NCI-H1417 (cell line): ENCODE measurements at places on chromosomes 4 and X.
A peak's percentile ranks its signal among the peaks of the same experiment; 100 is the strongest.

DNA sequence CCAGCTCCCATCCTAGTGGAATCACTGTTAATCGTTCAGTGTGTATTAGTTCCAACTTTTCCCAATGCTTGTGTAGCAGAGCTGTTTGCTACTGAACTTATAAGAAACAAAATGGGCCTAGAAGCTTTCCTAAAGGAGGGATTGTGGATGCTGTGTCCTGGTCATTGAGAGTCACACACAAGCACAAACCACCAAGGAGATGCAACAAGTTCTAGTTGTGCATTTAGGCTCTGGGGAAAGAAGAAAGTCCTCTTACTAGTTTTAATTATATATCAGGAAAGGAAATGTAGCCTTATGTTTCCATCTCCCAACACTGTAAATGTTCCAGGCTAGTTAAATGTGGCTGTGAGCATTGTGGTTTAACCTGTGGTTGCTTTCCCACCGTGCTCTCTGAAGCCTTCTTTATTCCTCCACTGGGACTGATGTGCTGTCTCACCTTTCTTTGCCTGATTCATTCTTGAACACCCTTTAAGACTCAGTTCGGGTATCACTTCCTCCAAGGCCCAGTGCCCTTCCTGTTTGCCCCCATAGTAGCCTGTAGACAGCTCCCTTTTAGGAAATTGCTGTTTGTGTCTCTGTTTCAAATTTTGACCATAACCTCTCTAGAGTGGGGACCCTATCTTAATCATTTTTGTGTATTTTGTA lies 34.3 kb downstream of the ATP10D start:
- DNase-seq, result no peak

GRCh38 chr4:68175562-68176155 lies 46.0 kb upstream of the TMPRSS11F start:
- peak; percentile 84 for DNase-seq

- DNase-seq, result peak; percentile 37
Measured at GRCh38 chr4:165877286-165877685, 4.2 kb downstream of the TLL1 start.

DNA sequence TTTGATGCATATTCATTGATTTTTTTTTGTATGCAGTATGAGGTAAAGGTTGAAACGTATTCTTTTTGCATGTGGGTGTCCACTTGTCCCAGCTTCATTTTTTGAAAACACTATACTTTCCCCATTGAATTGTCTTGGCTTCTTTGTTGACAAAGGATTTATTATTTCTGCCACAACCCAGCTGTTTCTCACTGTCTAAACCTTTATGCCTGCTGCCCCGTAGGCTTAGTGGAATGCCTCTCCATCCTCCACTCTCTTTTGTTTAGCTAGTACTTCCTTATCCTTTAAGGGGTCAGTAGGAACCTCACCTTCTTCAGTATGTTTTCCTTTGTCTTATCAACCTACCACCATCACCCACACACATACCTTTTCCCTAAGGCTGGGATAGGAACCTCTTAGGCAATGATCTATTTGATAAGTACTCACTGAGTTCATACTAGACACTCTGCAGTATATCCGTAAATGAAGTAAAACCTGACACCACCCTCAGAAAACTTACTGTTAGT lies 8.5 kb downstream of the FMR1 start:
- no peak for DNase-seq

GRCh38 chr4:2963966-2964471 lies 648 bp downstream of the GRK4 start:
- DNase-seq, result no peak

DNA sequence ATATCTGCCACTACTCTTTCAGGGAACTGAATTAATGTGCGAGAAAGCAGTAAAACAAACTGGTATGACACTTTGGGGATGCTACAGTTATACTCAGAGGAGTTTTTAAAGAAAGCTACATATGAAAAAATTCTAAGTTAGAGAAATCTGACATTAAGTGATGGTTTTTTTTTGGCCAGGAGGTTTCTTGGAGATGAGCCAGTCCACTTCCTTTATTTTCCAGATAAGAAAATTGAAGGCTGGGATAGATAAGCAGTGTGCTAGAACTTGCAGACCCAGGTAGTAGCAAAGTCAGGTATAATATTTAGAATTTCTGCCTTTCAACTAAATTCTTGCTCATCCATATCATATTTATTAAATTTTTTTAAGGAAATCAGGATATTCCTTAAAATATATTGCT lies 106.8 kb downstream of the FAT4 start:
- DNase-seq, result no peak

DNA sequence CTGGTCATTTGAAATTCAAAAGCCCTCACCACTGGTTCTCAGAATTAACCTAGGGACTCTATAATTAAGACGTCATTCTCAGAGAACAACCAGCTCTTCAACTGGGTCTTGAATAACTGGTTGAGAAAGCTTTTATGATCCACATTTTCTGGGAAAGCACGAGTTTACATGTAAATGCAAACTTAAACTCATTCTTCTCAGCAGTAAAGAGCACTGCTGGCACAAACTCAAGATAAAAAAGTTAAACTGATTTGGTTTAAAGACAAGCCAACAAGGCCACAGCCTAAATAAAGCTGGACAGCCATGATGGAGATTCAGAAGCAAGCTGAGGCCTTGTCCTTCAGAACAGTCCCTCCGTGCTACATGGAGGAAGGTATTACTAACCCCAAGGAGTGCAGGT lies 13.2 kb downstream of the BST1 start:
- DNase-seq, result no peak

DNA sequence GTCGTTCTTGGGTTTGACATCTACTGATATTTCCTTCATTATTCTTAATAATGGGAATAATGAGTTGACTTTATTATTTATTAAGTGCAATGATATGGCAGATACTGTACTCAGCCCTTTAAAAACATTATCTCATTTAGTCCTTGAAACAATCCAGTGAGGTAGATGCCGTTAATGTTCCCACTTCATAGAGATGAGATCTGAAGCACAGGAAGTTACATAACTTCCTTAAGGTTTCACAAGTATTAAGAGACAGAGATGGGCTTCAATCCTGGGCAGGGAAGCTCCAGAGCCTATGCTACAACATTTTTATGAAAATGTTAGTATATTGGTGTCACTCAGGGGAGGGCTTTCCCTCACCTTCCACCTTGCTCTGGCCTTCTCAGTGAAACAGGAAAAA lies 9.7 kb upstream of the KLHL13 start:
- DNase-seq, result no peak

GRCh38 chr4:179114615-179115014 lies 1672.4 kb upstream of the AGA start:
- DNase-seq, result no peak

DNA sequence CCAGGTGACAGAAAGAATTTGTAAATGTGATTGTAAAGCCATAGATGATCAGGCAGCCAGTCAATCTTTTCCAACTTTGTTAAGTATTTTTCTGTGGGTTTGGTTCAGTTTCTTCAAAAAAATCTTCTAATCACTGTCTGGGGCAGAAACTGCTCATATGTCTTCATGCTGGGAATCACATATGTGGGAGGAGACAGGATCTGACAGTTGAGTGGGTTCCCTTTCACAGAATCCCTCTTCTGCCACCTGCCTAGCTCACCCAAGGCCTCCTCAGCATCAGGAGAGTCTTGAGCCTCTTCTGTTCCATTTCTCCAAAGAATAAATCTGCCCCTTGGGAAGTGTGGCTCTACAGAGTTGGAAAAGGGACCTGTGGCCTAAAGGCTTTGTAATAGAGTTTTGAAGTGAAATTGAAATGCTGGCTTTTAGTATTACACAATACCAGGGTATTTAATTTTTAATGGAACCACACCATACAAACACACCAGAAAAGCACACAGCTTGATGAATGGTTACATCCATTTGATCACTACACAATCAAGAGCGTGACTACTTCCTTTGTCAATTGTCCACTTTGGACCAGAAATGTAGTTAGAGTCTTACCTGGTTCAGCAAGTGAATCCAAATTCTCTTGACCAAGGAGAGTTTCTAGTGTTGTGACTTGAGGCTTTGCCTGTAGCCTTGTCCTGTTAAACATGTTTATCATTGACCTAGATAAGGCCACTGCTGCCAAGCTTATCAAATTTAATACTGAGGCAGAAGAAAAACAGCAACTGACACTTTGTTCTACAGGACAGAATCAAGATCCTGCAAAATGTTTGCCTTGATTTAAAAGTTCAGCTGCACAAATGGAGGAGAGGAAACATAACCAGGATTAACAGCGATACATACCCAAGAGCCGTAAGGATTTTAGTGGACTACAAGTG lies 20.4 kb downstream of the MSMO1 start:
- no peak for DNase-seq

GRCh38 chr4:139083607-139083955 lies 68.0 kb downstream of the NOCT start:
- DNase-seq, result no peak

DNA sequence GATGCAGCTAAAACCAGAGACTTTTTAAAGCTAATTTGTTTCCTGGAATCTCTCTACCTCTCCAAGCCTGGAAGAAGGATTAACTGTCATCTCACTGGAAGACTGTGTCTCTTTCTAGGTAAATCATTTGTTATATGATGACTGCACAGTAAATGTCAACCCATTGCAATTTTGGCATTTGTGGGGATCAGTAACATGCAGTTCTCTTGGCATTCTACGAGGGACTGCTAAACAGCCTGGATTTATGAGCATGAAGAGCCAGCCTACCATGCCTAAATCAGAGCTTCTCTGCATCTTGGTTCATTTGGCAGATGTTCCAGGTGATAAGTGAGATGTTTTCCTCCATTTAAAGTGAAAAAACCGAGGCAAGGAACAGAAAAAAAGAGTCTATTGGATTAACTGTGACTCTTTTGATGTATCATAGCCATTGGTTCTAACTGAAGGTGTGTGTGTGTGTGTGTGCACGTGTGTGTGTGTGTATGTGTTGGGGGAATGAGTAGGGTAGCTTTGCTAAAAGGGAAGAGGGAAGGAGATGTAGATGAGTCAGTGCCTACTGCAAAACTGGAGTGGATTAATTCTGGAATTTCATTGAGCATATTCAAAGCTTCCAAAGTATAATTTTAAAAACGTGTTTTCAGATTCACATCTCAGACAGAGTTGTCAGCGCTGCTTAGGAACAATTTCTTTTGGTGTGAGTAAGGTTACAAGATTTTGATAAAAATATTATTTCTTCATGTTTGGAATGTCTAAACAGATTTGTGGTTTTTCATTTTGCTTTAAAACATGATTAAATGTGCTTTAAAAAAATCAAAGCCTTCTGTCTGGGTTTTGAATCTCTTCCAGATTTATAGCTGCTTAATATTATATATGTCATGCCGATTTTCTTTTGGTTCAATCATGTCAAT lies 123.2 kb upstream of the LNX1 start:
- DNase-seq, result no peak

- DNase-seq, result peak; percentile 88
Measured at GRCh38 chr4:89248879-89249281, 58.7 kb downstream of the GPRIN3 start.

DNA sequence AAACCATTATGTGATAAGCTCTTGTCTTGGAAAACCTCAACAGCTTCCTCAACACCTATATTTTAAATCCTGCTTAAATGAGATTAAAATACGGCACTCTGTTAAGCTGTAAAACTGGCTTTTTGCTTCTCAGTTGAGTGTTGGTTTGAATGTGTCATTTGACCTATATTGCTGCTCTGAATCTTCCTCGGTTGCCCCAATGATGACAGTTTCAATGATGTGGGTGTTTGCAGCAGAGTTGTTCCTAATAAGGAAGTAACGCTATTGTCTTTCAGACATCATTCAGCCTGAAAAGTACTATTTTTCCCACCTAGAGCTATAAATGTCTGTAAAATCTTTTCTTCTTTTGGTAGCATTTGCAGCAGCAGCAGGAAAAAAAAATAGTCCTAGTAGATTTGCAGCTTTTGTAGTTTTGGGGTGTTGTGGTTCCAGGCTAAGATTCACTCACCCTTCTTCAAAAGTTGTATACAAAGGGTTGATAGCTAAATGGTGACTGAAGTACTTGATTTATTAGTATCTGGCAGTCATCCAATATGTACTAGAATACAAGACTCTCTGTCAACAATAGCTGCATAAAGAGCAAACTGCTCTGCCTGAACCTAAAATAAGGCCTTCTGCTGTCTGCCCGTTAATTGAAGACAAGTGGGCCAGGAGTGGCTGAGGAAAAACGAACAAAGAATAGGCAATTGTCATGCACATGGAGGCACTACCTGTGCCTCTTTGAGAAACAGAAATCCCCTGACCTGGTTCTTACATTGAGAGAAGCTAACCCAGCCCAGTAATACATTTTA lies 333.1 kb downstream of the IL1RAPL1 start:
- DNase-seq, result peak; percentile 82

- DNase-seq, result no peak
Measured at GRCh38 chr4:24475756-24476155, 108.6 kb downstream of the DHX15 start.

DNA sequence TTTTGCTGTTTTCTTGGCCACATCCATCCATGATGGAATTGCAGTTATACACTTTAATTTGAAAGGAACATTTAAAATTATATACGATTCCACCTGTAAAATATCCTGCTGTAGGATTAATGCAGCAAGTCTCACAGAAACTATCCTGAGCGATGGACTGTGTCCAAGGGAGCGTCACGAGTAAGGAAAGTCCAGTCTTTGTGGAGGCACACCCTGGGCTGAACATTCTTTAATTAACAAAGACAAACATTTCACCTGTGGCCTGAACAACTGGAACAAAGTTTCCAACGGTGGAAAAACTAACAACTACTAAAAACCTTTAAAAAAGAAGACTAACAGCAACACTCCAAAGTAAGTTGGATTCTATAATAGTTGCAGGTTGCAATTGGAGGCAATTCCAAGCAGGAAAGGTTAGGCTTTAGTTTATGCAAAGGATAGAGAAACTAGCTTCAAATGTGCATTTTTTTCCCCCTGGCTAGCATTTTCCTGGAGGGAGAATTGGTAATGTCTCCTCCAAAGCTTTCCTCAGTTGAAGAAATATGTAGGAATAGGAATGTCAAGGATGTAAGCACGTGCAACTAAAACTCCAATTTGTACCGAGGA lies 11.0 kb downstream of the EREG start:
- DNase-seq, result no peak

DNA sequence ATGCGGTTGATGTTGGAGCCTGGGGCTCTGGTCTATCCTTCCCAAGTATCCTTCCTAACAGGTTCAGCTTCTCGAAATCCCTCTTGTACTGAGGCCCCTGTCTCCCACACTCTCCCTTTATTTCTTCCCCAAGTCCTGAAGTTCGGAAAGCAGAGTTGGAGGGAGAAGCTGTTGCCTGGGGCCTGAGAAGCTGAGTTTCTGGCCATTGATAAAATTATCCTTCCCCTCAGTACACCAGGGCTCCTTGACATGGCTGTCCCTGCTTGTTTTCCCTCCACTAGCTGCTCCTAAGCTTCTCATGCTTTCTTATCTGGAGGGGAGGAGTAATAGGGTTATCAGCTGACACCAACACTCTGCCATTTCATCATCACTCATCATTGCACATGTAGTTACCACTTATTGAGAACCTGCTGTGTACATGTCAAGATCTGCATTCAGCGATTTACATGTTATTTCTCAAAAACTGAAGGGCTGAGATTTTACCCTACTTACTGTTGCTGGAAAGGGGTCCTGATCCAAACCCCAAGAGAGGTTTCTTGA lies 58.0 kb downstream of the FUNDC1 start:
- DNase-seq, result no peak

- no peak for DNase-seq
Measured at GRCh38 chrX:39857780-39858179, 240.0 kb downstream of the BCOR start.

GRCh38 chrX:49165901-49166881 lies 3.6 kb downstream of the MAGIX start:
- peak; percentile 82 for DNase-seq

GRCh38 chrX:71612256-71612655 lies 6.1 kb downstream of the CXCR3 start:
- peak; percentile 29 for DNase-seq
